ENCODE measurements at places on chromosomes 7 and 10.

DNA sequence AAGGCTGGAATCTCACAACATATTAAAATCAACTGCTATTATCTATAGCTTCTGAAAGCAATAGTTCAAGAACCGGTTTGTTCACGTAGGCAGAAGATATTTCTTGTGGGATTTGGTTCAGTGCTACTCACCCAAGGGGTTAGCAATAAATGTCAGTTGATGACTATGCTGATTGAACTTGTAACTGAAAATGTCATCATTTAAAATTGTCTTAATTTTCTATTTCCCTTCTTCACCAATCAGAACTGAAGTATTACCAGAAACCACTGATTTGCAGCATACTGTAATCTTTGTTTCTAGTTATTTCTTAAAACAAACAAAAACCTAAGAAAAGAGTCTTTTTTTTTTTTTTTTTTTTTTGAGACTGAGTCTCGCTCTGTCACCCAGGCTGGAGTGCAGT is 46.1 kb downstream of the CPEB3 start:
- DNase-seq, result no peak

DNA sequence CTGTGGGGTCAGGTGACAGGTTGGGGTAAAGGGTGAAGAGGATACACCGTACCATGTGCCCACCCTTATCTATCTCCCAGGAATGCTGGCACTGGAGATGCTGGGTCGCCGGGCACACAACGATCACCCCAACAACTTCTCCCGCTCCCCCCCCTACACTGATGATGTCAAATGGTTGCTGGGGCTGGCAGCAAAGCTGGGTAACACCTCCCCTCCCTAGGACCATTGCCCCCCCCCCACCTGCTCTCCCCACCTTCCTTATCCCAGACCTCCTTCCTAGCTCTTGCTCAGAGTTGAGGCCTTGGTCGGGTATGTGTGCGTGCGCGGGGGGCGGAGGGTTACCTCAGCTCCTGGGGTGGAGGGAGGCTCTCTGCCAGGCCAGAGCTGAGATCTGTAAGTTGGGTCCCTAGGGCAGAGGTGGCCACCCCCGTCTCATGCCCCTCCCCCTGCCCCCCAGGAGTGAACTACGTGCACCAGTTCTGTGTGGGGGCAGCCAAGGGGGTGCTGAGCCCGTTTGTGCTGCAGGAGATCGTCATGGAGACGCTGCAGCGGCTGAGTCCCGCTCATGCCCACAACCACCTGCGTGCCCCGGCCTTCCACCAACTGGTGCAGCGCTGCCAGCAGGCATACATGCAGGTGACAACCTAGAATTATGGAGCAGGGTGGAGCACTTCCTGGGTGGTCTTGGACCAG is 10.7 kb downstream of the NDST2 start:
- DNase-seq, result no peak

- no peak for DNase-seq
Observed at GRCh38 chr7:5445981-5446594, 22.5 kb upstream of the TNRC18 start.

- DNase-seq, result no peak
Observed at GRCh38 chr7:103690242-103690974, 244.4 kb upstream of the SLC26A5 start.

- DNase-seq, result peak; percentile 94
Observed at GRCh38 chr10:63798599-63799498, 277.6 kb downstream of the REEP3 start.

GRCh38 chr7:70997261-70997660 is 134.7 kb upstream of the GALNT17 start:
- DNase-seq, result no peak

- DNase-seq, result no peak
Observed at GRCh38 chr10:77971804-77972144, 45.2 kb upstream of the DLG5 start.

GRCh38 chr7:155490697-155491628 is 33.0 kb downstream of the EN2 start:
- no peak for DNase-seq

DNA sequence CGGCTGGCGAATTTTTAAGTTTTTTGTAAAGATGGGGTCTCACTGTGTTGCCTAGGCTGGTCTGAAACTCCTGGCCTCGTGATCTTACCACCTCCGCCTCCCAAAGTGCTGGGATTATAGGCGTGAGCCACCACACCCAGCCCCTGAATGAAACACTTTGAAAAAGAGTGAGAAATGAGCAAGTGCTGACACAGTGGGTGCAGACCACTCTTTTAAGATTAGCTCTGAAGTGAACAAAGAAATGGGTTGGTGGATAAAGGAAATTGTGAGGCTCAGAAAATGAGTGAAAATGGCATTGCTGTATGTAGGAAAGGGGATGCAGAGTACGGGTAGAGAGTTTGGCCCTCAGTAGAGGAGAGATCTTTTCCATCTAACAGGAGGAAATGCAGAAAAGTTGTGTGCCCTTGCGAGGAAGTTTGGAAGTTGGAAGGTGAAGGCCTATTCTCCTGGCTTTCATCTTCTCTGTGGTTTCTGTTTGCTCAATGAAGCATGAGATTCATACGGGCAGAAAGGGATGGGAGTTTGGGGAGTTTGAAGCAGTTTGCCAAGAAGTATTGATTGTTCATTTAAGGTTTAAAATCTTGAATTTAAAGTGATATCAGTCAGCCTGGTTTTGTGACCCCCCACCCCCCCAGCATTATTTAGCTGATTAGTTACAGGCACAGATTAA is 11.0 kb downstream of the MAPK8 start:
- no peak for DNase-seq

GRCh38 chr7:50748472-50748871 is 34.2 kb downstream of the GRB10 start:
- DNase-seq, result no peak

DNA sequence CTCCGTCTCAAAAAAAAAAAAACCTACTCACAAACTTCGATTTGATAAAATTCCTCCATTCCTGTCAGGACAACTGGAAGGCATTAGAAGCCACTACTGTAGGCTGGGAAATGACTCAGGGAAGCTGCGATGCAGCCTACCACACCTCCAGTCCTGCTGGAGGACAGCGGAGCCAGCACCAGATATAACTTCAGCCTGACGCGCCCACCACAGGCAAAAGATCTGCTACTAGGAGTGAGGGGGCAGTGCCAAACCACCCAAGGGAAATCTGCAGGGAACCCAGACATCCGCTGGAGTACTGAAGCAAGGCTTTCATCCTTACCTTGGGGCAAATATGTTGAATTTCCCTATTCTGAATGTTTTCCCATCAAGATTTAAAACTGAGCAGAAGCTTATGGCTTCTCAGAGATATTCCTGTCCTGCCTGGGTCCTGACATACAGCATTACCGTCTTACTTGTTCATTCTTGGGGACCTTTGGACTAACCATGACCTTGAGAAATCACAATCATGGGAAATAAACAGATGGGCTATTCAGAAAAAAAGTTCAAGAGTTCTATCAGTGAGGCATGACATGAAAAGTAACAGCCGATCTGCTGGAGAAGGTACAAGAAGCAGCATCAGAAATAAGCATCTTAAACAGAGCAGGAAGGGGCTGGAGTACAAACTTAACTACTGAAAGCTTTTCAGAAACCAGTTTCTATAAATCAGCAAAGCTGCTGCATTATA is 20.4 kb downstream of the BCCIP start:
- no peak for DNase-seq

- DNase-seq, result no peak
Observed at GRCh38 chr7:104878577-104878976, 135.4 kb upstream of the KMT2E start.

DNA sequence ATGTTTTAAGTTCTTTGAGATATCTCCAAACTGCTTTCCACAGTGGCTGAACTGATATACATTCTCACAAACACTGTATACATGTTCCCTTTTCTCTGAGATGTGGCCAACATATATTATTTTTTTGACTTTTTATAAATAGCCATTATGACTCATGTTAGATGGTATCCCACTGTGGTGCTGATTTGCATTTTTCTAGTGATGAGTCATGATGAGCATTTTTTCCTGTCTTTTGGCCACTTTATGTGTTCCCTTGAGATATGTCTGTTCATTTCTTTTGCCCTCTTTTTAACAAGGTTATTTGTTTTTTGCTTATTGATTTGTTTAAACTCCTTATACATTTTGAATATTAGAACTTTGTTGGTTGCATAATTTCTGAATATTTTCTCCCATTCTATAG is 1055.1 kb downstream of the NXPH1 start:
- DNase-seq, result peak; percentile 91

DNA sequence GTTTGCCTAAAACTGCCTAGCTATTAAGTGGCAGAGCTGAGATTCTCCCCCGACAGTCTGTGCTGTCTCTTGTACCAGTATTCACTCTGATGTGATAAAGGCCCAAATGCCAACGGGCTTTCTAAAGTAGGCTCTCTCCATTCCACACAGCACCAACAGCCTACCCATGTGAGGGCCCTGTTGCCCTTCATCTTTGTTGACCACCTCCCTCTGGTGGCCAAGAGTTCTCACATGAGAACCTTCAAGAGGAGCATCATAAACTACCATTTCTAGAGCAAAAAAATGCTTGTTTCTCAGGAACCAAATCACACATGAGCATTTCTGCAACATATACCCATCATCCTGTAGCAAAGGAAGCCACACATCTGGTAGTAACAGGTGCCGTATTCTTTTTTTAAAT is 185.8 kb downstream of the GRM8 start:
- DNase-seq, result no peak

- peak; percentile 43 for DNase-seq
Observed at GRCh38 chr7:149662591-149663095, 110.7 kb downstream of the ZNF467 start.

DNA sequence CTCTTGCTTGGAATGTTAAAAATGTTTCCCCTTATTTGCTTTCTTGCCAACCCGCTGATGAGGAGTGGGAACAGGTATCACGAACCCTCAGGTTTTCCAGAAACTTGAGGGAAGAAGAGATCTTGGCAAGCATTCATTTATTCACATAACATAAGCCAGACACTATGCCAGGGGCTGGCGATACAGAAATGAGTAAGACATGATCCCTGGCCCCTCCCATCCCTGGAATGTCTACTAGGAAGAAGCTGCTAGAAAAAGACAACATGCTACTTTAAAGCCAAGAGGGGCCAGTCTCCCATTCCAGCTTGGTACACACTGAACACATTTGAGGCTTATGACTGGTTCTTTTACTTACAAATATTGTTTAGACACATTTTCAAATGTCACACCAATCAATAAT is 26.4 kb downstream of the SLC35B4 start:
- DNase-seq, result peak; percentile 41

DNA sequence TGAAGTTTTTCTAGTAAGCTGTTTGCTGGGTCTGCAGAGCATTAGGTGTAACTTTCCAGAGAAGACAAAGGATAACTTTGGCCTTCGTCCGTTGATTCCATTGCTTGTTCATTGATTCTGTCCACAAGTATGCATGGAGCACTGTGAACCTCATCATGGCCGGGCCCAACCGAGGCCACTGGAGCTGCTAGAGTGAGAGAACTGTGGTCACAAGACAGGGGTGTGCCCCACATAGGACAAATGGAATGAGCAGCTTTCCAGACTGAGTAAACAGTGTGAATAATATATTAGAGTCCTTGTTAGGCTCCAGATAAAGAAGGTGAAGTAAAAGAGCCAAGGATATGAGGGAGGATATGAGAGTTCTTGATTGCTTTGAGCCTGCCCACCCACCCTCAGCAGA is 24.9 kb downstream of the MBL2 start:
- DNase-seq, result no peak

GRCh38 chr10:48237259-48238250 is 36.9 kb downstream of the FRMPD2 start:
- DNase-seq, result no peak

GRCh38 chr10:86733260-86733671 is 23.2 kb upstream of the BMPR1A start:
- no peak for DNase-seq

- no peak for DNase-seq
Observed at GRCh38 chr7:28524978-28525377, 112.7 kb downstream of the CREB5 start.

GRCh38 chr10:11144626-11145494 is 127.2 kb downstream of the CELF2 start:
- DNase-seq, result no peak

DNA sequence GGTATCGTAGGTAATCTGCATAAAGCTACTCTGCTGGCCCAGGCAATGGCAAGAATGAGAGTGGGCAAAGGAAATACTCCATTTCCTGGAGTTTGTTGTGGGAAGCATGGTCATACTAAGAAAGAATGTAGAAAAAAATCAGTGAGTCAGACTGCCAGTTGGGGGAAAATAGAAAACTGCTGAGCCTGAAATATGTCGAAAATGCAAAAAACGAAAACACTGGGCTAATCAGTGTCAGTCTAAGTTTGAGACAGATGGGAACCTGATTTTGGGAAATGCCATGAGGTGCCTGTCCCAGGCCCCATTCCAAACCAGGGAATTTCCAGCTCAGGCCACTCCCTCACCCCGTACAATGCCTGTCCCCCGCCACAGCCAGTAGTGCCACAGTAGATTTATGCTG is 150.0 kb downstream of the ZNF33B start:
- DNase-seq, result peak; percentile 31

DNA sequence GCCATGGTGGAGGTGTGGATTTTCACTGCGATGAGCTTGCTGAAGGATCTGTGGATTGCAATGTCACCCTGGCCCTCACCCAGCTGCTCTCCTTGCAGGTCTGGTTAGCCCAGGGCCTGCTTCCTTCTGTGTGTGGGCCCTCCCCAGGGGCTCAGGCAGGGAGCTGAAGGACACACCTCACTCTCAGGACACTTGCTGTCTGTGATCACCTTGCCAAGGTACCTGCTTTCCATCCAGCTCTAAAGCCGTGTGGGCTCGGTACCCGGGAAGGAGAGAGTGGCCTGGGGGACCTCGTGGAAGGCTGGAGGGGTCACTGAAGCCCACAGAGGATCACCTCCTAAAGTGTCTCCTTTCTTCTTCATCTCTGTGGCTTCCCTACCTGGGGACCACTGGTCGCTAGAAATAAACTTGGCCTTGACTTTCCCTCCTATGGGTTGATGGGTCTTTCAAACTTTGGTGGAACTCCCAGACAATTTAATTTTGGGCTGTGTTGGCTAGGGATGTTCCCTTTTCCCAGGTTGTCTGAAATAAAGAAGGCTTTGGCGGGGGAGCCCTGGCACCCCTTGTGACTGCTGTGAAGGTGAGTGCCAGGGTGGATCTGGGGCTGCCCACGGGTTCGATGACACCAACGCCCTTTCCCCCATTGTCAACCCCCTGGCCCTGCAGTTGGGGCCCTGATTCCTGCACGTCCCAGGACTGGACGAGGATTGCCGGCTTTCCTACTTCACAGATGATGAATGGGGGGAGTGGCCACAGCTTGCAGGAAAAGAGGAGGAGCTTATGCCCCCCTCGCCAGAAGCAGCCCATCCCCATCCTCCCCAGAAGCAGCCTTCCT is 331.0 kb downstream of the ADARB2 start:
- no peak for DNase-seq

- DNase-seq, result no peak
Observed at GRCh38 chr10:99859585-99859984, 77.1 kb downstream of the ABCC2 start.

- no peak for DNase-seq
Observed at GRCh38 chr7:36942955-36943354, 218.7 kb upstream of the AOAH start.

GRCh38 chr7:133649593-133649992 is 396.7 kb downstream of the EXOC4 start:
- DNase-seq, result peak; percentile 34
